ENCODE measurements at places on chromosomes 3 and 15. TPM values are rescaled to one million over a fixed set of nuclear protein-coding genes. Genes with fewer than 3 reads are reported as not detected.
A peak's percentile ranks its signal among the peaks of the same experiment; 100 is the strongest.

GRCh38 chr3:128597900-128598299, 52.7 kb downstream of the RPN1 start:
- DNase-seq = no peak

DNA sequence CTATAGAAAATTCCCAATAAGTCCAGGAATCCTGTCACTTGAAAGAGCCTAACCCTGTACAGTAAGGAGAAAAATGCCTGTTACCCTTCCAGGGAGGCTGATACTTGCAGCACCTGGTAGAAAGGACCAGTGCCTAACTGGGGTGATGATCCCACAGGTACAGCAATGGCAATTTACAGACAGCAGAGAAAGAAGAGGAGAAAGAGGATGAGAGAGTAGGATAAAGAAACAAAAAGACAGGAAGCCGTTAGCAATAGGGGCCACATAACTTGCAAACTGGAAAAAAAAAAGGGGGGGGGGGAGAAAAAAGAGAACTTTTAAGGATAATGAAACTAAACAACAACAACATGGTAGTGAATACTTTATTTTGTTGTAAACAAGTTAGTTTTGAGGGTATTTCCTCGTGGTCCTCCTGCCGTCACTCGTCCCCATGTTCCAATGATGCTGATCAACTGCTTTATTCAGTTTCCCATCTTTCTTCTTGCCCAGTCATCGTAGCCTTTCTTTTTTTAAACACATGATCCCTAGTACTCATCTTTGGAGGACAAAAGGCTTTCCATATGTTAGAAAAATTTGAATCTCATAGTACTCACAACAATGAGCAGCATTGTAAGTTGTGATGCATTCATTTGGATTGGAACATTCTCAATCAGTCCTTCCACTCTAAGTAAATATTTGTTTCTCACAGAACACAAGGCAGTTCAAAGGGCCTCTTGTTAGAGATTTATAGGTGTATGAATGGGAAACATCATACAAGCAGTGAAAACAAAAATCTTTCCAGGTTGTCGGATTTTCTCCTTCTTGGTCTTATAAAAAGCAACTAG, 8.6 kb downstream of the TM4SF1 start:
- DNase-seq = no peak

DNA sequence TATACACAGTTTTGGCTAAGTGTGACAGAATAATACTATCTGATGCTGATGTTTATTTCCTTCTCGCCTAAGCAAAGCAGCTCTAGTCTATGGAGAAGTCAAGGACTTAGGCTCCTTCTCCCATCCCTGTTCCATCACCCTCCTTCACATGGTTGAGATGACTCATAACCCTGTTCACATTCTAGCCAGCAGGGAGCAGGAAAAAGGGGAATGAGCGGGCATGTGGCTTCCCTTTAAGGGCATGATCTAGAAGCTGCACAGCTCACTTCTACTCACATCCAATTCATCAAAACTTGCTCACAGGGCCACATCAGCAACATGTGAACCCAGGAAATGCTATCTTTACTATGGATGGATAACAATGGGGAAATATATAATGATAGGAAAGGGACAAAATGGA, 40.9 kb downstream of the CBLB start:
- peak; percentile 48 for DNase-seq

The FSIP1 gene
- total RNA-seq = 0.41 TPM
